COR-L47 (cell line): ENCODE measurements at places on chromosomes 7 and 10.

- no peak for DNase-seq
These were observed 66.5 kb downstream of the CTNNA3 start for GRCh38 chr10:67629461-67629971.

DNA sequence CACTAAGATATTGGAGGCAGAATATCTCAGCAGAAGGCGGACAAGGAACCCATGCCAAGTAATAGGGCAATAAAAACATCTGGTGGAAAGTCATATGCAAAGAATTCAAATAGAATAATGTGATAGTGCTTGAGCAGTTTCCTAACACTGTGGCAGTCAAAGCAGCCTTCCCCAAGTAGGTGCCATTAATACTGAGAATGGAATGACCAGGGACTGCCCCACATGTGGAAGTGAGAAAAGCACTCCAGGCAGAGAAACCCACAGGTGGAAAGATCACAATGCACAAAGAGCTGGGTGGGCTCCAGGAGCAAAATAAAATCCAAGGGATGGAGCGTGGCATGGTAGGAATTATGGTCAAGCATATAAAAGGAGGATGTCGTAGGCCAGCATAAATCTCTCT is 64.4 kb upstream of the NME8 start:
- DNase-seq = no peak

DNA sequence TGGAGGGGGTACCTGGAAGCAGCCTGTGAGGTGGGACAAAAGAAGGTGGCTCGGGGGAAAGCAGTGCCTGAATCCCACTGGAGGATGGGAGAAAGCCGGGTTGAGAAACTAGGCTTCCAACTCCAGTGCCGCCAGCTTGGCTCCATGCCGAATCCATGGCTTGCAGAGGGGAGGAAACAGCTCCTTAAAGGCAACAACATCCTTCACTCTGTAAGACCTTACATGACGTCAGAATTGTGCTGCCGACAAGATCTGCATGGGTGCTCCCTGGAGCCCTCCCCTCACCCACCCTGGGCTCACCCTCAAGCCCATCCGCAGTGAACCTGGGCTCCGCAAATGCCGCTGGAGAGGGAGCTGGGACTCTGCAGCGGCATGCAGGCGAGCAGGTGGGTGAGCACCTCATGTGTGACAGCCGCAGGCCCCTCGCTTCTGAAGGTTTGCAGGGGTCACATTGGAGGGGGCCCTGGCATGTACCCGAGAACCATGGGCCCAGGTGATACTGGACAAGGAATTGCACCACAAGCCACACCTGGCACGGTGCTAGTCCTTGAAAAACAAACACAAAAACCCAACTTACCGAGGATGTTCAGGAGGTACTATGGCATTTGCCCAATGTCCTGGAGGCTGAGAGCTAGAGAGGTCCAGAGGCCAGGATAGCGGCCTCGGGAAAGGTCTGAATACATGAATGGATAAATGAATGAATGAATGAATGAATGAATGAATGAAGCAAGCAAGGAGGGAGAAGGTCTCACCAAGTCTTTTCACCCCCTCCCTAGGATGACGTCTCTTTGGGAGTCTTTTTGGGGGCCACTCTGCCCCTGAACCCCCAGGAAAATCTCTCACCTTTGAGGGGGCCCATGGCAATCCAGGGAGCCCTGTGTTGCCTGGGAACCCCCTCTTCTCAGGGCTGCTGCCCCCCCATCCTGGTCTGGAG is 238.6 kb upstream of the SHH start:
- no peak for DNase-seq

GRCh38 chr7:21128062-21128817 is 299.6 kb upstream of the SP4 start:
- peak; percentile 95 for DNase-seq

GRCh38 chr10:80356563-80356988 is at the start of the genes DYDC1 and DYDC2:
Gene DYDC1, minus strand, starts transcription at chr10:80356755. Its CDS starts 4,154 bp downstream, at chr10:80352601.
Gene DYDC2, plus strand, starts transcription at chr10:80356781. Its CDS starts 5,663 bp downstream, at chr10:80362444.
- peak; percentile 48 for DNase-seq

DNA sequence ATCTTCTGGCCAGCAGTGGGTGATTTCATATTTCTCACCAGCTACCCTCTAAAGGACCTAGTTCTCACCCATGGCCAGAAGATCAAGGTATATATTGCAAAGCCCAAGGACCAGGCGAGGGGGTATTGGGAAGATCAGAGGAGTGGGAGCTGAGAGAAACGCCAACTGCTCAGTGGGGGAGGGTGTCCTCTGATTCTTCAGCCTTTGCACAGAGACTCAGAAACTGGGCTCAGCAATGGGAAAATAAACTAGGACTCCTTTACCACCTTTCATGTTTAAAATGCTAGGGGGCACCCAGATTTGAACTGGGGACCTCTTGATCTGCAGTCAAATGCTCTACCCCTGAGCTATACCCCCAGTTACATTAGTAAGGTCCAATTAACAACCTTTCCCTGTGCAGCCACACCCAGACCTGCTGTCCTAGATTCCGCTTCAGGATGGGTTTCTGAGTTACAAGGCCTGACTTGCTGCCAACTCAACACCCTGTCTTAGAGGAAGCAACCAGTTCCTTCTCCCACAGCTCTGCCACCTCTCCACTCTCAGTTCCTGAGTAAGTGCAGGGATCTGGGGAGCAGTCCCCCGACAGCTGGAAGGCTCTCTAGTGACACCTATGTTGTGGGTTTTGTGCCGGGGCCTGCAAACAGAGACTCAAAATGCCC is 93.5 kb downstream of the ZNF783 start:
- no peak for DNase-seq

- peak; percentile 6 for DNase-seq
These were observed 2.1 kb downstream of the VIM start for GRCh38 chr10:17229967-17230682.

- DNase-seq = no peak
These were observed 25.4 kb downstream of the RBM33 start for GRCh38 chr7:155669717-155670505.

DNA sequence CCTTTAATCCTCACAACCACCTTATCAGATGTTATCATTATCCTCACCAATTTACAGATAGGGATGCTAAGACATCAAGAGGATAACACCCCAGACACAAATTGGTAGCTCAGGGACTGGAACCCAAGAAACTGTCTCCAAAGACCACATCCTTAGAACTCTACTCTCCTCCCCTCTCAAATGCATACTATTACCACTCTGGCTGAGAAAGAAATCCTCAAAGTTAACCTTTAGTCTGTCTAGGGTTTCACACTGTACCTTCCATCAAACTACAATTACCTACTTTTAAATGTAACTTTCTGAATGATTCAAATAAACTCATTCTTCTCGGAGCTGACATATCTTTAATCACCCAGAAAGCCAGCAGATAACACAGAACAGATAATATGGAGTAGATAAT is 6.6 kb downstream of the EZH2 start:
- no peak for DNase-seq

- no peak for DNase-seq
These were observed 36.3 kb downstream of the ELFN1 start for GRCh38 chr7:1706381-1706720.

DNA sequence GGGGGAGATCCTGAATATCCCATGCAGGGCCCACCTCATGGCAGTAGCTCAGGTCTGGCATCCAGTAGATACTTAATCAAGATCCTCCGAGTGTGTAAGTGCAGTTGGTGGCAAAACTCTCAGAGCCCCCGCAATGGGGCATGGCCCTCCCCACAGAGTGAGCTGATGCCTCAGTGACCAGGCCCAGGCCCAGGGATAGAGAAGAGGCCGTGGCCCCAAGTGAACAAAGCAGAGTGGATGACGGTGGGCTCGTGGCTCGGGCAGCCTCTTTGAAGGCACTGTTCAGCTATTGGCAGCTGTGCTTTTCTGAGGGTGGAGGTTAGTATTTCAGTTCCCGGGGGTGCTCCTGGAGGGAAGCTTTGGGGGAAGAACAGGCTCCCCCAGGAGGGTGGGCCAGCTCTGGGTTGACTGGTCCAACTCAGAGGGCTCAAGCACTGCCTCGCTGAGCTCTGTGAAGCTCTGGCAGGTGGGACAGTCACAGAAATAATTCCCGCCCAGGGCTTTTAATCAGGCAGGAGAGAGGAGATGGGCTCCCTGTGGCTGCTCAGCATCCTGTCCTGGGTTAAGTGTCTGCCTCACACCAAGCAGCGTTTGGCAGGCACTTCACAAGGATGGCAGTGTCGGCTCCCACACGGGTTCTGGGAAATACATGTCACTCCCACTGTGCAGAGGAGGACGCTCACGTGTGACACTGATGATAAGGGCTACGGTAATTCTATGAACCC is 583.6 kb downstream of the TCERG1L start:
- DNase-seq = no peak

- DNase-seq = no peak
These were observed 58.6 kb downstream of the PPP1R3C start for GRCh38 chr10:91574236-91574635.

DNA sequence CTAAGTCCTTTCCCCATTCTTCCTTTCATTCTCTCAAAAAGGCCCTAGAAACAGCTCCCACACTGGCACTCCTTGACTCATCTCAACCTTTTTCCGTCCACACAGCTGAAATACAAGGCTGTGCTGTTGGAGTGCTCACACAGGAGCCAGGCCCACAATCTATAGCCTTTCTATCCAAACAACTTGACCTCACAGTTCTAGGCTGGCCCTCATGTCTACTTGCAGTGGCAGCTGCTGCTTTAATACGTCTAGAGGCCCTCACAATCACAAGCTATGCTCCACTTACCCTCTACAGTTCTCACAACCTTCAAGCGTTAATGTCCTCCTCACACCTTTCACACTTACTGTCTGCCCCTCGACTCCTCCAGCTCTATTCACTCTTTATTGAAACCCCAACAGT is 12.0 kb upstream of the LRRC61 start:
- no peak for DNase-seq

- DNase-seq = no peak
These were observed 16.6 kb upstream of the PTN start for GRCh38 chr7:137360087-137360679.

GRCh38 chr10:10745291-10745690 is 272.4 kb upstream of the CELF2 start:
- no peak for DNase-seq

DNA sequence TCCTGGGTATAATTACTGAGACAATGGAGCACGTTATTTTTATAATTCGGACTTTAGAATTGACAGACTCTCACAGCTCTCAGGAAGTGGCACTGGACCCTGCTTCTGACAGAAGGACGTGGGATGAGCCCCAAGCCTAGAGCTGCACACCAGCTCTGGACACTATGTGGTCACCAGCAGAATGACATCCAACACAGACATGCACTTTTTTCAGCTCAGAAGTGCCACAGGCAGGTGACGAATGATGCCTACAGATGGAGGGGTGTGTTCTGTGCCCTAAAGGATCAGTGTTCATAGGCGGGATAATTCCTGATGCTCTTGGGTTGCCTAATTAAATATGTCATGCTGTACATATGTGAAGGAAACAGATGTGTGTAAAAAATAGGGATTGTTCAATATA is 87.9 kb downstream of the VIPR2 start:
- no peak for DNase-seq

DNA sequence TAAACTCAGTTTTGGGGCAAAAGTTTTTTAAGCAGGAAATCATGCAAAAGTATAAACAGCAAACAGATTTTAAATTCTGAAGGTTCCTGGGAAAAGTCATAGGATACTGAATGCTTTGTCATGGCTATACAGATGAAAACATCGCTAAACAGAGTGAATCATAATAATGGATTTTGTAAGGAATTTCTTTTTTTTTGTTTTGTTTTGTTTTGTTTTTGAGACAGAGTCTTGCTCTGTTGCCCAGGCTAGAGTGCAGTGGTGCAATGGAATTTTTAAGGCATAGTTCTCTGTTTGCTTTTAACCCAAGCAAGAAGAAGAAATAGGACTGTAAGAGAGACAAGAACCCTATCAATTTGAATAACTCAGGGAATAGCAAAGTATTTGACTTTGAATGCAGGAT is 285.3 kb downstream of the NRG3 start:
- no peak for DNase-seq

DNA sequence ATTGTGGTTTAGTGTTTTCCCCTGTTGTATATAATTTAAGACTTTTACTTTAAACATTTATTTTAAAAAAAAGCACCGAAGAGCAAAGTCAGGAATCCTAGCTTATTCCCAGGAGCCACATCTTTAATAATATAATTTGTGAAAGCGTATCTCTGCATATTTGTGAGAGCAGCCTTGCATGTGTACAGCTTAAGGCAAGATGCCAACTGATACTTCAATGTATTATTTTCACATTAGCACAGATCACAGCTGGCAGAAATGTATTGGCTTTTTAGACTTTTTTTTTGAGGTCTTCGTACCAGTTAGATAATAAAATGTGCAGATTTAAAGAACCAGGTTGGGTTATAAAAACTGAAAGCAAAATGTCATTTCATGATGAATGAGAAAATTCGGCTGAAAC is 845.7 kb upstream of the POT1 start:
- DNase-seq = peak; percentile 25

DNA sequence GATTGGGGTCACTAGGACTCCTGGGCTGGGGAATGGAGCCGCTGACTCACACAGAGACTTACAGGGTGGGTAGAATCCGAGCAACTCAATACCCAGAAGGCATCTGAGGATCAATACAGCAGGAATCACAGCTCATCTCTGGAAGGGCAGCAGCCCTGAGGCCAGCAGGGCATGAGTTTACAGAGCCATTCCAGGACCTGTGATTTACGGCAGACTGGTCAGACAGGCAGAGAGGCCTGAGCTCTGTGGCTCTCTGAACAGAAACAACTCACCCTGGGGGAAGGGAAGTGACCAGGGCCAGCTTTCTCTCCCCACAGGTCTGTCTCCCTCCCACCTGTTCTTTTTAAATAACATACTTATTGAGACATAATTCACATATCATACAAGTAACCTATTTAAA is 88.2 kb upstream of the CXCL12 start:
- no peak for DNase-seq

GRCh38 chr10:70543911-70544310 is 58.6 kb downstream of the PRF1 start:
- no peak for DNase-seq

- no peak for DNase-seq
These were observed 512 bp upstream of the VIM start for GRCh38 chr10:17227367-17228090.

DNA sequence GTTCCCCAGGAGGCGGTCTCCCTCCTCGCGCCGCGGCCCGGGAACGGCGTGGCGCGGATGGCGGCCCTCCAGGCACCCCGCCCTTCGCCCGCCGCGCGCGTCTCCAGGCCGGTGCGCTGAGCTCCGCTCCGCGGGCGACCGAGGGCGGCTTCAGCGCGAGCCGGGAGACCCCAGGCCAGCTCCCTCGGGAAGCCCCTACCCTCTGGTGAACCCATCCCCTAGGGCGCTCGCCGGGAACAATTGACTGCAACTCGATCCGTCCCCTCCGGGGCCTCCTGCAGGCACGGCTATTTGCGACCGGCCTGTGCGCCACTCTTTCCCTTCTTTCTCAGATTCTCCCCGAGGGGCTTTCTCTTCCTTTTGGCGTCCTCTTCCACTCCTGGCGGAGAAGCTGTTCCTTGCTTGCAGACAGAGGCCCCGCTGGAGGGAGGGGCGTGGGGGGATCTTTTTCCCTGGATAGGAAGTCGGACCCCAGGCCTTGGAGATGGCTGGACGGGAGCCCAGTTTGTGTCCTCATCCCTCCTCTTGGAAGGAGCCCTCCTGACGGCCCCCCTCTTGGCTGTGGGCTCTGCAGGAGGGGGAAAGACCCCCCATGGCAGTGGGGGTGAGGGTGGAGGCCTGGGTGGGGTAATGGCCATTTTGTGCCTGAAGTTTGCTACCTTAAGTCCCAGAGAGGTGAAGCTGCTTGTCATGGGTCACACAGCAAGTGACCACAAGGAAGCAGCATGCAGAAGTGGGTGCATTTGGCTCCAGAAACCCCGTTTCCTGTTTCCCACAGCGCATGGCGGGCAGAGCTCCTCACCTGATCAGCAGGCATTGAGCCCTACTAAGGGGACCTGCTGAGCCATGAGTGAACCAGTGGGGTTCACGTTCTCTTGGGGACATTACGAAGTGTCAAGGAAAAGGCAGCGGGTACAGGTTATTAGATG is 171.2 kb upstream of the TNRC18 start:
- DNase-seq = peak; percentile 39

- DNase-seq = no peak
These were observed 28.5 kb downstream of the CYP3A5 start for GRCh38 chr7:99651290-99651689.
